ENCODE measurements at places on chromosomes 6 and 20. TPM values are rescaled to one million over a fixed set of nuclear protein-coding genes. Genes with fewer than 3 reads are reported as not detected.

DCDC2 gene
- 40.4 TPM for total RNA-seq

VIP gene
- not detected for total RNA-seq

PRSS35 gene
- not detected for total RNA-seq

CAP2 gene
- 7.9 TPM for total RNA-seq

CDH26 gene
- 0.45 TPM for total RNA-seq

NKAIN2 gene
- not detected for total RNA-seq

SLC17A3 gene
- 0.09 TPM for total RNA-seq

ENPP4 gene
- total RNA-seq, result 0.34 TPM

CPNE5 gene
- not detected for total RNA-seq

BPIFB1 gene
- total RNA-seq, result 0.82 TPM

HTR1B gene
- not detected for total RNA-seq

RIPOR2 gene
- 0.06 TPM for total RNA-seq

PLN gene
- total RNA-seq, result not detected

All from HepG2 (cell line).